ENCODE measurements at places on chromosomes 3 and 15.

GRCh38 chr15:90004252-90004651 lies 3.1 kb downstream of the ZNF710 start:
- DNase-seq: no peak

GRCh38 chr3:102114264-102114979 lies 265.1 kb downstream of the NFKBIZ start:
- DNase-seq: no peak

GRCh38 chr3:139811331-139811730 lies 123.7 kb upstream of the CLSTN2 start:
- no peak for DNase-seq

DNA sequence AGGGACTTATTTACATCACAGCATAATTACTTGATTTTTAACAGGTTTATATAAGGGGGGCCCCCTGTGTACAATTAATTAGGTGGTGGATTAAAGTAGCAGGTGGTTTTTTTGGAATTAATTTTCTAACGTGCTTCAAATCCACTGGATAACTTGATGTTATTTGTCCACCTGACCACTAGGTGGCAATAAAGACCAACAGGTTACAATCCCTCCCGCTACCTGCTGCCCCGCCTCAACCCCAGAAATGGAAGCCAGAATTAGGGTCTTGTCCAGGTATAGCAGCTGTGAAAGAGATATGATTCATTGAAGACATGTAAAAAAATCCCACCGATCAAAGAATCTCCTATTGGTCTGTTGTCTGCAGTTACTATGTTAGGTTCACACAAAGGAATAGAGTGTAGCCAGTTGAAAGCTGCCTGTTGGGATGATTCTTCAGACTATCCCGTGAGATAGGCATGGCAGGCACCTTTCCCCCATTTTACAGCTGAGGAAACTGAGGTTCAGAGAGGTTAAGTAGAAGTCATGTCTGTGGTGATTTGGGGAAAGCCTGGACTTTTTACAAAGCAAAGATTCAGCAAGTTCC lies 44.0 kb downstream of the MFSD1 start:
- peak; percentile 36 for DNase-seq

- DNase-seq: no peak
Measured at GRCh38 chr3:17074559-17074958, 189.8 kb downstream of the PLCL2 start.

DNA sequence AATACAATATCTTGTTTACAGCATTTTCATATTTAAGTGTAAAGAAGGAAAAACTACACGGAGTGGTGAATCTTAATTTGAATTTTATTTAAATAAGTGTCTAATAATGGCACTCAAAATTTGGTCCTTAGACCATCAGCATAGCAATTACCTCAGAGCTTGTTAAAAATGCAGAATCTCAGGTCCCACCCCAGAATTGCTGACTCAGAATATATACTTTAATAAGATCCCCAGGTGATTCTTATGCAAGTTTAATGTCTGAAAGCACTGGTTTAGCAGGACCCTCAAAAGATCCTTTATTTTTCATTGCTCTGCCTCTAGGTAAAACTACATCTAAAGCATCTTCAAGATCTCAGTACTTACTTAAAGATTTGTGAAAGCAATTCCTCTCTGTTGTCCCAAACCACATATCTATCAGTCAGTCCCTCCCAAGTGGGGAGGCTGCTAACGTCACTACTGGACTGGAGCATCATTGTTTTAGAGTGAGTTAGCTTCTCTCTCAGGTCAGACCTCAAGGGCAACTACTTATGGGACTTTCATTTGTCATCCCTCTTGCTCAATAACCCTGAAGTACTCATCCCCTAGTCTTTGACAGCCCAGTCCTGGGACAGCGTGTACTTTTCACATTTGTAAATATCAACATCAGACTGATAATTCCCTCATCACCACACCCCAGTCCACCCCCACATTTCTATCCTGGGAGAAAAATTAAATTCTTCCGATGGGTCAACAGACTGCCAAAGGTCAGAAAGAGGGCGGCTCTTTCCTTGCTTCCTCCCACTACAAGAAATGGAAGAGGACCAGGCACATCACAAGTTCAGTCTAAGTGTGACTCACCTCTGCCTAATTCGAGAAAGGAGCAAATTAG lies 76.7 kb downstream of the CBLB start:
- no peak for DNase-seq

DNA sequence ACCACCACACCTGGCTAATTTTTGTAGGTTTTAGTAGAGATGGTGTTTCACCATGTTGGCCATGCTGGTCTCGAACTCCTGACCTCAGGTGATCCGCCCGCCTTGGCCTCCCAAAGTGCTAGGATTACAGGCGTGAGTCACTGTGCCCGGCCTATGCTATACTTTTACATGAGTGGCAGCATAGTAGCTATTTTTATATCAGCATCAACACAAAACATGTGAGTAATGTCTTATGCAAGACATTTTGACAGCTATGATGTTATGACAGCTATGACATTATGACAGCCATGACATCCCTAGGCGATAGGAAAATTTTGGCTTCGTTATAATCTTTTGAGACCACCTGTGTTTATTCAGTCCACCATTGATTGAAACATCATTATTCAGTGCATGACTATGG lies 4.1 kb upstream of the NAALADL2 start:
- DNase-seq: no peak

- DNase-seq: no peak
Measured at GRCh38 chr3:54878145-54878544, 49.7 kb downstream of the LRTM1 start.

GRCh38 chr15:98771541-98771940 lies 123.2 kb downstream of the IGF1R start:
- DNase-seq: no peak

- no peak for DNase-seq
Measured at GRCh38 chr3:152915695-152916094, 80.8 kb downstream of the P2RY1 start.

DNA sequence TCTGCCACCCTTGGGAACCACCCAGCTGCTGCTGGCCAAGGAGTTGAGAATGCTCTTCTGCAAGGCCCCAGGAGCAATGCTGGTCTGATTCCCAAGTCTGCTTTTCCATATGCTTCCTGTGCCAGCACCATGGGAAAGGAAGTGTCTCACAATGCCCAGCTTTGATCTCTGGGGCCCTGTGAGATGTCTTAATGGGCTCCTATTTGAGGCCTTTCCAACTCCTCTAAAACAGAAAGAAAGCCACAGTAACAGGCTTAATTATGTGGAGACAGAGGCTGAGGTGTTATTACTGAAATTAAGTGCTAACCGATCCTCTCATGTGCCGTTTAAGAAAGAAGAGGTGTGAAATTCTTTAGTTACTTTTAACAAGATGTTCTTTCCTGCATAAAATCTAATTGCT lies 4.5 kb downstream of the EOGT start:
- no peak for DNase-seq

DNA sequence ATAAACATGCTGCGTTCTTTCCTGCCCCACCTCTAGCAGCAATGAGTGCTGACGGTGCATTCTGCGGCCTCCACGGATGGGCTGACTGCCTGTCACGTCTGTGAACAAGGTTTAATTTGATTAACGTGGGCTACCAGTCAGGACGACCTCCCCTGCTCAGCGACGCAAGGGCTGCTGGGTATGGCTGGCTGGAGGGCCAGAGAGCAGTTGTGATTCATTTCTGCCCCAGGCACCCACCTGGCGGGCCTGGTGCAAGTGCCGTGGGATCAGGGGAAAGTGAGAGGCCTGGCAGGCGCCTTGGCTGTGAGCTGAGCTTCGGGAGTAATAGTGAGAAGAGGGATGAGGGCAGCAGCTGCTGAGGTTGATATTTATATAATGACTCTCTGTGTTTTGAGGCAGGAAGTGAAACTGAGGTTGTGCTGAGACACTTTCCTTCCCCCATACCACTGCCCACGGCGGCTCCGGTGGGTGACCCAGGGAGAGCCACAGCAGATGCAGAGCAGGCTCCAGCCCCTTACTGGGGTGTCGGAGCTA lies 190.4 kb upstream of the BCL6 start:
- DNase-seq: no peak

DNA sequence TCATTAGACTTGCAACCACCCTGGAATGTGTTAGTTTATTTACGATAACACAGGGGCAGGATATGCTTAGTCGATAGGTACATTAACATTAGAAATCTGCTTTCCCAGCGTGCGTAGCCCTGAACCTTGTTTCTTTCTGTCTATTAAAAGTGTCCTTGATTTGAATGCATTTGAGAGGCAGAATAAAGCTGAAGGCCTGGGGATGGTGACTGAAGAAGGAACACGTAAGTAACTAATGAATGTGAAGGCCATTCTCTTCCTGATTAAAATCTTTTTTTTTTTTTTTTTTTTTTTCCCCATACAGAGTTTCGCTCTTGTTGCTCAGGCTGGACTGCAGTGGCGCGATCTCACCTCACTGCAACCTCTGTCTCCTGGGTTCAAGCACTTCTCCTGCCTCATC lies 142.8 kb upstream of the CHRM5 start:
- no peak for DNase-seq

DNA sequence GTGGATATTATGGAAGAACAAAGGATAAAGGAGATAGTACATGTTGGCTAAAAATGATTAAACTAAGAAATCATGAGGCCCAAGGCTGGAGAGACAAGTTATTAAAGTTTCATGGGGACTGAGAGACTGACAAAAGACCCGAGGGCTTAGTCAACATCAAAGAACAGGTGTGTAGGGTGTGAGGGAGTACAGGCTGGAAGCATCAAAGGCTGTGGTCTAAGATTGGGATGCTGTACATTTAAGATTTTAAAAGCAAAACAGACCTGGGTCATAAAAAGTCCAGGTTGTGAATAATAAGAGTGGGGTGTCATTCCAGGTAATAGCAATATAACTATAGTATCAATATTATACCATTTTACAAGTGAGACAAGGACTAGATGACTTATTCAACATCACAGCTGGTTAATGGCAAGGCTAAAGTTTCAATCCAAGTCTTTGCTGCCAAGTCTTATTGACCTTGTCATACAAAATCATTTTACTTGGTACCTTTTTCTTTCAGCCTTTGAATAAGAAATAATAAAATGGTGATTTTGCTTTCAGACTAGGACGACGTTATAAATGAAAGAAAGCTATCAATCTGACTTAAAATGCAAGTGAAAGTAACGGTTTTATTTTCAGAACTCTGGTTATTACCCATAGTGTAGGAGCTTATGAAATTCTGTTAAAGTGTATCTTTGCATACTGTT lies 211.6 kb downstream of the TNIK start:
- DNase-seq: no peak

GRCh38 chr3:141735176-141735575 lies 2.9 kb upstream of the RNF7 start:
- DNase-seq: no peak

GRCh38 chr3:173889596-173889995 lies 492.1 kb downstream of the NLGN1 start:
- DNase-seq: no peak

DNA sequence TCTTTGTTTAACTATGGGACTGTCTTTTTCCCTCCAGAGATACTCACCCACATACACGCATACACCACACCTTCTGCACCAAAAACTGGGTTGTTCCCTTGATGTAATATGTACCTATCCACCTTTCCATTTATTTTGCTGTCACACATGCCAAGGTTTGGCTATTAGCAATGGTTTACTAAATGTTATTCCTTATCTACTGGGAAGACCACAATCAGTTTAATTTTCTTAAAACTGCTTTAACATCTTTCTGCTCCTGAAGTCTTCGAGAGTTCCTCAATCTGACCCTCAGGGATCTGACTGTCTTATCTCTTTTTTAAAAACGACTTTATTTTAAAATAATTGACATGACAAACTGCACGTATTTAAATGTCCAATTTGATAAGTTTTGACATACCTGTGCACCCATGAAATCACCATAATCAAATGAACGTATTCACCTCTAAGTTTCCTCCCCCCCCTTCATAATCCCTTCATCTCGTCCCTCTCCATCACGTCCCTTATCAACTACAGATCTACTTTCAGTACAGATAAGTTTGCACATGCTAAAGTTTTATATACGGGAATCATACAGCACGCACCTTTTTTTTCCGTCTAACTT lies 805 bp upstream of the TRPM7 start:
- no peak for DNase-seq

DNA sequence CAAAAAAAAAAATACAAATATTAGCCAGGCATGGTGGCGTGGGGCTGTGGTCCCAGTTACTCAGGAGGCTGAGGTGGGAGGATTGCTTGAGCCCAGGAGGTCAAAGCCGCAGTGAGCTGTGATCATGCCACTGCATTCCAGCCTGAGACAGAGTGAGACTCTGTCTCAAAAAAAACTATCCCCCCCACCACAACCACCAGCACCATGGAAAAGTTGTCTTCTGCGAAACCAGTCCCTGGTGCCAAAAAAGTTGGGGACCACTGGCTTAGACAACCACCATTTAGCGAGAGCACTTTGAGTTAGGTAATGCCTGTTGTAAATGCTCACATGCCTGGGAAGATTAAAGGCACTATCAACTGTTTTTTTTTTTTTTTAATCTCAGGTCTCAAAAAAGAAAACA lies 15.4 kb downstream of the ARHGAP31 start:
- DNase-seq: no peak

GRCh38 chr3:126580746-126581145 lies 22.0 kb upstream of the C3orf22 start:
- no peak for DNase-seq

- DNase-seq: no peak
Measured at GRCh38 chr15:39817892-39818291, 35.3 kb upstream of the FSIP1 start.

Data from NCI-H2081 treated with DMSO at 0.1 percent for 48 hours (cell line).